ENCODE measurements at places on chromosomes 5 and 9.

DNA sequence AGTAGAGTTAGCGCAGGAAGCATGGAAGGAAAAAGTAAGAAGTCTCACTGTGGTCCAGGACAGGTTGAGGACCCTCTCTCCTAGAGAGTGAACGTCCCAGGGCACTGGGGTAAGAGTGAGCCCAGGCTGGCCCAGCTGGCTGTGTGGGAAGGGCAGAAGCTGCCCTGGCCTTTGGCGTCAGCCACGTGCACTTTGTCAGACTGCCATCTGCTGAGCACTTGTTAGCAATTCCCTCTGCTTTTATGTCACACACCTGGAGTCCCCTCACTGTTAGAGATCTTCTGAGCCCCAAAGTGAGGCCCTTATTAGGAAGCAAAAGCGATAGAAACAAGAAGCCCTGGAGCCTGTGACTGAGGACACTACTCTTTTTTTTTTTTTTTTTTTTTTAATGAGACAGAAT lies 79.1 kb downstream of the UGCG start:
- DNase-seq: no peak

DNA sequence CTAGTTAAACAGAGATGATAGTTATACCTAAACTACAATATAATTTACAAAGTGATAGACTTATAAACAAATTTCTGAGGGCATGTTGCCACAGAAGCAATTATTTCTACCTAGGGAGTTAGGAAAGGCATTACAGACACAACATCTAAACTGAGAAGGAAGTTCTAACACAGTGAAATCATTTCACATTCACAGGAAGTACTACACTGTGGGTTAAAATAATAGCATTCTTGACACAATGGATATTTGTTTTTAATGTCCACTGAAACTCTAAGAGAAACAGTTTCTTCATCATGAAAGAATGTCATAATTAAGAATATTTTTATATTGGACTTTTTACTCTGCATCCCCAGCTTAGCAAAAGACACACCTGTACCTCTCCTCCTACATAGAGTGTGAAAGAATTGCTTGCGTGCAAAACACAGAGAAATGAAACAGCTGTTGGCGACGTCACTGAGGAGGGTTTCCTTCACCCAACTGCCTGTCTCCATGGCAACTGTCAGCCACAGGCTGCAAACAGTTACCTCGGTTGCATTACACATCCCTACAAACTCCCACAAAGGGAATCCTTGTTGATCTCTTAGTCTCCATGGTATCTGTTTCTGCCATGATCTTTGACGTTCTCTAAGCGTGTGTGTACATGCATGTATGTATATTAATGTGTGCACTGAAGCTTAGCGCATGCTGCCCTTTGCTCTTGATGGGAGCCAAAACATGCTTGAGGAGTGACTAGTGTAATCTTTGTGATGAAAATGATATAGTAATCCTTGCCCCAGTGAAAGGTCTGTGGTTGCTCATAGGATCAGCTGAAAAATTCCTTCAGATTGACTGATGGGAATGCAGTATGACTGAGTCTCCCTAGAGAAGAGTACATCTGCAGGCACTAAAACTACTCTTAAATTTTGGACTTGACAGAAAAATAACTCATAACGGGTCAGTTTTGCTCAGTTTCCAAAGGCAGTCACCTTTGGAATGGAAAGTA lies 168.5 kb downstream of the ACTL7B start:
- no peak for DNase-seq

DNA sequence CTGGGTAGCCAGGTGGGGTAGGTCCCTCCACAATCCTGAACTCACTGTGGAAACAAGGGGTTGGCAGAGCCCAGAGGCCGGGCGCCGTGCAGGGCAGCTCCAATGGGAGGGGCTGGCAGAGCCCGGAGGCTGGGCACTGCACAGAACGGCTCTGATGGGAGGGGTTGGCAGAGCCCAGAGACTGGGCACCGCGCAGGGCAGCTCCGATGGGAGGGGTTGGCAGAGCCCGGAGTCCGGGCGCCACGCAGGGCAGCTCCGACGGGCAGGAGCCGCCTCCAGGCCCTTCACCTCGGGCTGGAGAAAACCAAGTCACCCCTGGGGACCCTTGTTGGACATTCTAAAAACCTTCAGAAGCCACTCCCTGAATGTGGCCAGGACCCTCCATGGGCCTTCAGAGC lies 9.3 kb downstream of the NACC2 start:
- no peak for DNase-seq

GRCh38 chr9:129402371-129402739 lies 218.5 kb downstream of the C9orf50 start:
- no peak for DNase-seq

- DNase-seq: no peak
Observed at GRCh38 chr5:59143926-59144333, 561.1 kb downstream of the RAB3C start.

DNA sequence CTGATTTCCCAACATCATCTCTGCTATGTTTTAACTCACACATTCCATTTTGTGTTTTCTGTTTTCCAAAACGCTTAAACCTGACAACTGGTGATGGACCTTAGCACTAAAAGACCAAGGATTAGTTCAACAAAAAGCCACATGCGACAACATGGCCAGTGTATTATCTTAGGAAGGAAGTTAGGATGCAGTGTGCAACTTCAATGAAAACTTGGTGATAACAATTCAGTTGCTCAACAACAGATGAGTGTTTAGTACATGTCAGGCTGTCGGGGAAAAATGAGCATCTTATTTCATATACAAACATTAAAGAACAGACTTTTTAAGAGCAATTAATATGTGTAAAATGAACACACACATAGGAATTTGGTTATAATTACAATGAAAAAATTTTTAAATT lies 780.0 kb downstream of the SEMA5A start:
- DNase-seq: no peak

DNA sequence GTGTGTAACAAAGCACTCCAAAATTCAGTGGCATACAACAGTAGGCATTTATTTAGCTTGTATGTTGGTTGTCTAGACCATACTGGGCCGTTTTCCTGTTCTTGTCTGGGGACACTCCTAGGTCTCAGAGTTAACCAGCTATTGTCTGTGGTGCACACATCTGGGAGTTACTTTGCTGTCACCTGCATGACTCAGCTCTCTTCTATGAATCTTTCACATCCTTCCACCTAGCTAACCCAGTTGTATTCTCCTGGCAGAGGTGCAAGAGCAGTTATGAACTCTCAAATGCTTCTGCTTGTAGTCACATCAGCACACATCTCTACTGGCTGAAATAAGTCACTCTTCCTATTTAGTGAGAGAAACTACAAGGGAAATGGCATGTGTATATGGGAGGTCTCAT lies 138.1 kb downstream of the BAAT start:
- DNase-seq: no peak

DNA sequence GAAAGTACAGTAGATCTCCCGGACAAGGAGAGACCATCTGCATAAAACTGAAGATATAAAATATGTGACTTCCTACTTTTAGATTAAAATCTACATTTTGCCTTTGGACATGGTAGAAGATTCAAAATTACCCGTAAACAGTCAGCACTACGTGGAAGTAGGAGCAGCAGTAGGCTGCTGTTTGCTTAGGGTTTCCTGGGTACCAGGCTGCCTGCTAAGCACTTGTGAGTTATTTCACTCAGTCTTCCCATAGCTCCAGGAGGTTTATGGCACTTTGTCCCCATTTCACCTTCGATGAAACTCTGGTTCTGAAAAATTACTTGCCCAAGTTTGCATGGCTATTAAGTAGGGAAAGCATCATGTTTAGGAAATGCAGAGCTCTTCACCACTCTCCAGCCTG lies 92.6 kb downstream of the STK32A start:
- DNase-seq: no peak

GRCh38 chr9:35521708-35522107 lies 31.8 kb downstream of the RUSC2 start:
- DNase-seq: no peak

DNA sequence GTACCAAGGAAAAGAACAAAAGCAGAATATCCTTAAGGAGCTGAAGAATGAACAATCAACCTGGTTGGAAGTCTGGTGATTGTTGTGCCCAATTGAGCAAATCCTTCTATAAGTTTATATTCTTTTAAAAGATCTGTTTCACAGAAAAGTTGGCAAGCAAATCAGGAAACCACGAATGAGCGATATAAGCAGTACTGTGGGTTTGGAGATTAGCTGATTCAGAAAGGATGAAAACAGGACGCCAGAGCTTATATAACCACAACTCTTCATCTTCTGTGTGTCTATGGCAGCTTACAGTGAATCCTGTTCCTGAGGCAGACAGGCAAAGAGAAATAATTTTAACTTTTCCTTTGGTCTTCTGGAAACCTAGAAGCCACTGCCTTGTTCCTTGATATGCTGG lies 61.7 kb downstream of the SLC38A9 start:
- DNase-seq: no peak

- no peak for DNase-seq
Observed at GRCh38 chr5:95913663-95914062, 48.0 kb downstream of the ELL2 start.

- no peak for DNase-seq
Observed at GRCh38 chr9:74942801-74943200, 9.9 kb downstream of the C9orf40 start.

Data from activated CD8-positive, alpha-beta memory T cell treated with anti-CD3 and anti-CD28 coated beads for 48 hours (primary cell).